Endothelial cell (in vitro differentiated cells): ENCODE measurements at places on chromosomes 11 and 22. TPM values are rescaled to one million over a fixed set of nuclear protein-coding genes. Genes with fewer than 3 reads are reported as not detected.

- no peak for DNase-seq
Observed at GRCh38 chr22:23143119-23143518, 1.3 kb upstream of the RSPH14 start.

LRRC32 gene
- 22.0 TPM for total RNA-seq

DNA sequence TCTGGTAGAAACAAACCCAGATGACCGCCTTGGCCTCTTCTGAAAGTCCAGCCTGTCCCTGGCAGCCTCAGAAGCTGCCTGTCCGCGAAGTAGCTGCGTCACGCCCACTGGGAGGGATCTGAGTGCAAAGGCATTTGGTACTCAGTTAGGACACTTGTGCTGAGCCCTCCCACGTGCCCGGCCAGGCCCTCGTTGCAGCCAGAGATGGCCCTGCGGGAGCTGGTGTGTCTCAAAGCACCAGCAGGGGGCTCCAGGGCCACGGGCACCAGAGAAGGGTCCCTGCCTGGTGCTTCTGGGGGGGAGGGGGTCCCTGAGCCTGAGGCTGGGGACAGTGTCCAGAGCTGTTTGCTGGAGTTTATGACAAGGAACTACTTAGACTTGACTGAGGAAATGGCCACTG is 5.8 kb downstream of the SELENOO start:
- DNase-seq: peak; percentile 59

GRCh38 chr11:32555895-32556294 is 27.7 kb upstream of the EIF3M start:
- DNase-seq: no peak

DNA sequence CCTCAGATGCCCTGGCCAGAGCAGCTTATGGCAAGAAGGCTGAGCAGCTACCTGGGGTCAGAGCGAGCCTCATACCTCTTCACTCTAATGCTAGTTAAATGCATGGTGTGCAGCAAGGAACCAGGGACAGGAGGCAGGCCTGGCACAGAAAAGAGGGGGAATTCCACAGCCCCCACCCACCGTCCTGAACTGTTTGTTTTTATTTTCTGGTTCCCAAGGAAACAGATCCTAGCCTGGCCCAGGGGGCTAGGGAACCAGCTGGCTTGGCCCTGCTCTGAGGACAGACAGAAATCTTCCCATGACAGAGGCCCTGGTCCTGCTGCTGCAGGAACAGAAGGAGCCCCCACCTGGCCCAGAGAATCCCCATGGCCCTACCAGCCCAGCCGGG is 40.4 kb downstream of the SLCO2B1 start:
- peak; percentile 59 for DNase-seq
